CD4-positive, alpha-beta T cell (primary cell): ENCODE measurements at places on chromosomes 2 and 18.

DNA sequence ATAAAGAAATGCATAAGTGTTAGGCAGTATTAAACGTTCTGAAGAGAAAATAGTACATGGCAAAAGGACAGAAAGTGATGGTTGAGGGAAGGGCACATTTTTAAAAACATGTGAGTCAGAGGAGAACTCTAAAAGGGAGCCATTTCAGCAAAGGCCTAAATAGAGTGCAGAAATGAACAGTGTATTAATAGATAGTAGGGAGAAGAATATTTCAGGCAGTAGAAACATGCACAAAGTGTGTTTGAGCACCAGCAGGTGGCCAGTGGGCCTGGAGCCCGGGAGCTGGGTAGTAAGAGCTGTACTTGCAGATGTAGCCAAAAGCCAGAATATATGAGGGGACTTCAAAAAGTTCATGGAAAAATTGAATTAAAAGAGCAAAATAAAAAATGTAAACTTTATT lies 288.1 kb upstream of the FIGN start:
- DNase-seq = no peak
- no peaks in the 10 kb centered on the region for H3K36me3 ChIP-seq
- no peaks in the 10 kb centered on the region for H3K4me1 ChIP-seq
- no peak overlapping the region for H3K27ac ChIP-seq

DNA sequence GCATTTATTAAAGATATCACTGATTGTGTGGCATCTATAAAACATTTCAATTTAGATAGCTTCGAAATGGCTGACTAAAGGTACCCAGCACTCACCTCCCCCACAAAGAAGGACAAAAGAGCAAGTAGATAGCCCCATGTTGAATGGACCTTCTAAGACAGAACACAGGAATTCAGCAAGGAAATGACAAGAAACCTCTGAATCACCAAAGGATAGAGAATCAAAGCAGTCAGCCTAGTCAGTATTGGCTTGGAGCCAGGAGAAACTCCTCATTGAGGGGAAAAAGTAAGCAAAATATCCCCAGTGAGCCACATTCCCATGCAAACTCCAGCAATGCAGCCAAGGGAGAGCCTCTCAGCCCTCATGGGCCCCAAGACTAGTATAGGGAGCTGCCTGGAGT lies 113.7 kb downstream of the BARD1 start:
- no peak for DNase-seq
- no peaks in the 10 kb centered on the region for H3K36me3 ChIP-seq
- H3K4me3 ChIP-seq = no peak overlapping the region
- no peak overlapping the region for H3K27ac ChIP-seq

- DNase-seq = no peak
- peaks cover 52% of the 10 kb centered on the region for H3K27me3 ChIP-seq
- no peak within 1 kb of the TSS for H3K27ac ChIP-seq
- no peaks in the 10 kb centered on the region for H3K36me3 ChIP-seq
- peaks cover 10% of the 10 kb centered on the region for H3K4me1 ChIP-seq
These were observed at the start of gene ST8SIA5 for GRCh38 chr18:46756559-46757201. TSS of gene ST8SIA5 (minus strand) at chr18:46757053. CDS start at chr18:46756508, 545 bp downstream.

DNA sequence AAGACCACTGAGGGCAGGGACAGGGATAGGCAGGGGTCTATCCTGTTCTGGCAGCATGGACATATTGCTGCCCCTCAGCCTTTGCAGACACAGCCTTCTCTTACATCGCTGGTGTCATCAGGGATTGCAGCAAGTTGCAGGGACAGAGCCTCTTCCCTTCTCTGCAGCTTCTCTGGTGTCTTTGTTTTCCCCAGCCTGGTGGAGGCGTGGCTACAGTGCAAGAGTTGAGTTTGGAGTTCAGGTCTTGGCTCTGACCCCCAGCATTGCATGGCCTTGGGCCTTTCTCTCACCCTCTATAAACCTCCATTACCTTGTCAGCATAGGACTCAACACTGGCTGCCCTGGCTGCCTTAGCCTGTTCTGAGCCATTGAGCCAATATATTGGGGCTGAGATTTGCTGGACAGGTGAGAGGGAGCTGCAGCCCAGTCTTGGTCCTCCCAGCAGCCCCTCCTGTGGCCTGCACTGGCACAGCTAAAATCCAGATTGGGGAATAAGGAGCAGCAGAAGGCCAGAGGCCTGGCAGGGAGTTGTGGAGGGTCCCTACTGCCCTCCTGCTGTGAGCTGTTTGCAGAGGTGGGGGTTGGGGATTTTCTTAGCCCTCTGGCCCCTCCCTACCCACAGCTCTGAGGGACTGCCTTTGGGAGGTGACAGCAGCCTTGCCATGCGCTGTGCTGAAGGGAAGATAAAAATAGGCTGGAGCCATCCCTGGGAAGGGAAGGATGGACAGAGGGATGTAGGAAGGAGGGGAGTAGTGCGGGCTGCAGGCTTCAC lies 22.8 kb downstream of the EHD3 start:
- no peaks in the 10 kb centered on the region for H3K27me3 ChIP-seq
- no peaks in the 10 kb centered on the region for H3K36me3 ChIP-seq
- no peak for DNase-seq
- H3K4me3 ChIP-seq = no peak overlapping the region

GRCh38 chr18:293536-293935 lies 25.7 kb upstream of the THOC1 start:
- no peaks in the 10 kb centered on the region for H3K36me3 ChIP-seq
- H3K27me3 ChIP-seq = no peaks in the 10 kb centered on the region
- H3K27ac ChIP-seq = no peak overlapping the region
- no peak for DNase-seq
- H3K4me3 ChIP-seq = no peak overlapping the region

- no peaks in the 10 kb centered on the region for H3K36me3 ChIP-seq
- peaks cover 15% of the 10 kb centered on the region for H3K4me1 ChIP-seq
- no peak overlapping the region for H3K4me3 ChIP-seq
- H3K27ac ChIP-seq = no peak overlapping the region
- H3K27me3 ChIP-seq = no peaks in the 10 kb centered on the region
These were observed 58.1 kb downstream of the ST3GAL5 start for GRCh38 chr2:85830645-85831044.

- H3K4me3 ChIP-seq = no peak overlapping the region
- no peaks in the 10 kb centered on the region for H3K4me1 ChIP-seq
- no peak overlapping the region for H3K27ac ChIP-seq
- H3K27me3 ChIP-seq = peaks cover 4% of the 10 kb centered on the region
- H3K36me3 ChIP-seq = no peaks in the 10 kb centered on the region
These were observed 151.8 kb upstream of the KCTD1 start for GRCh38 chr18:26700201-26700600.

DNA sequence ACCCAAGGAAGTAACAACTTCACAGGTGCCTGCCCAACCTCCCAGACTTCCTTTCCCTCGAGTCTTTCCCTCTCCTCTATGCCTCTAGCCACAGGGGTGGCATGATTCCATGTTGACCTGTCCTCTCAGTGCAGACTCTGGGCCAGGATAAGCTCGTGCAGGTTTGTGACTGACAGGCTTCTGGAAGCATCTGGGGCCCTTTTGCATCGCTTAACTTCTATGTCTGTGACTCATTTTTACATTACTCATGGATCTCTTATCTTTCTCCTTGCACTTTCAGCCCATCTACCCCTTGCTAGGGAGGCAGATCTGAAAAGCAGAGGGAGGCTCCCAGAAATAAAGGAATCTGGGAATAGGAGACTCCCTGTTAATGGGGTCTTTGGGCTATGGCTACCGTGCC lies 98.5 kb upstream of the RIOK3 start:
- peaks cover 12% of the 10 kb centered on the region for H3K4me1 ChIP-seq
- H3K4me3 ChIP-seq = no peak overlapping the region
- no peaks in the 10 kb centered on the region for H3K27me3 ChIP-seq
- no peaks in the 10 kb centered on the region for H3K36me3 ChIP-seq
- H3K27ac ChIP-seq = no peak overlapping the region
- no peak for DNase-seq

GRCh38 chr2:149606251-149606811 lies 18.8 kb upstream of the MMADHC start:
- H3K4me1 ChIP-seq = peaks cover 3% of the 10 kb centered on the region
- no peak overlapping the region for H3K4me3 ChIP-seq
- DNase-seq = no peak
- no peak overlapping the region for H3K27ac ChIP-seq

- H3K27me3 ChIP-seq = no peaks in the 10 kb centered on the region
- no peak for DNase-seq
- no peaks in the 10 kb centered on the region for H3K4me1 ChIP-seq
- no peak overlapping the region for H3K4me3 ChIP-seq
These were observed 489.3 kb downstream of the ADCYAP1 start for GRCh38 chr18:1393929-1394328.
